Left renal cortex interstitium (tissue), 4 donors: ENCODE measurements at places on chromosomes 5 and 9.

DNA sequence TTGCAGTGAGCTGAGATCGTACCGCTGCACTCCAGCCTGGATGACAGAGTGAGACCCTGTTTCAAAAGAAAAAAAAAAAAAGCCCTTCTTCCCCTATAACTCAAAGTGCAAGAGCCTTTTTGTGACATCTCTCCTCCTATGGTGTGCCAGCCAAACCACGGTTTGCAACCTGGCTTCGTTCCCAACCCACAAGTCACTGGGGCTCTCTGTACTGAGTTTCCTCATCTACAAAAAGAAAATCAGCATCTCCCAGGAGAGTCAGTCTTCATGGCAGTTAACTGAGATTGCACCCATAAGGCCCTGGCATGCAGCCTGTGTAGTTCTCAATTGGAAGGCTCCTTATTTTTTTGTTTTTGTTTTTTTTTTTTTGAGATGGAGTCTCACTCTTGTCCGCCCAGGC, 14.8 kb downstream of the ODF2 start:
- DNase-seq, result no peak

DNA sequence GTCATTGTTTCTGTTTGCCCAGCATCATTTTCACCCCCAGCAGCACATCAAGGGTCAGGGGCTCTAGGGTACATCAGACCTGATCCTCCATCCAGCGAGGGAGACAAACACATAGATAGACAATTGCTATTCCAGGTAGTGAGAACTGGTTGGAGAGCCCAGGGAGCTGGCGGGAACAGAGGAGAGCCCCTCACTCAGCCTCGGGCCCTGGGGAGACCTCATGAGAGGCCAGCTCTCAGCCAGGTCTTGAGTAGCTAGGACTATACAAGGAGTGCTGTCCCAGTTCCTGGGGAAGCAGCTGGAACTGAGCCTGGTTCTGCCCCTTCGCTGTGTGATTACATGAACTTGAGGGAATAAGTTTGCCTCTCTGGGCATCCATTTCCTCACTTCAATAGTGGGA, 80.3 kb downstream of the HRH2 start:
- no peak for DNase-seq

GRCh38 chr9:128928624-128929023, 7.8 kb downstream of the PHYHD1 start:
- DNase-seq, result no peak

GRCh38 chr5:5155617-5156016, 15.5 kb downstream of the ADAMTS16 start:
- no peak for DNase-seq

GRCh38 chr9:69121155-69122081, 52.7 kb upstream of the TJP2 start:
- DNase-seq, result no peak

DNA sequence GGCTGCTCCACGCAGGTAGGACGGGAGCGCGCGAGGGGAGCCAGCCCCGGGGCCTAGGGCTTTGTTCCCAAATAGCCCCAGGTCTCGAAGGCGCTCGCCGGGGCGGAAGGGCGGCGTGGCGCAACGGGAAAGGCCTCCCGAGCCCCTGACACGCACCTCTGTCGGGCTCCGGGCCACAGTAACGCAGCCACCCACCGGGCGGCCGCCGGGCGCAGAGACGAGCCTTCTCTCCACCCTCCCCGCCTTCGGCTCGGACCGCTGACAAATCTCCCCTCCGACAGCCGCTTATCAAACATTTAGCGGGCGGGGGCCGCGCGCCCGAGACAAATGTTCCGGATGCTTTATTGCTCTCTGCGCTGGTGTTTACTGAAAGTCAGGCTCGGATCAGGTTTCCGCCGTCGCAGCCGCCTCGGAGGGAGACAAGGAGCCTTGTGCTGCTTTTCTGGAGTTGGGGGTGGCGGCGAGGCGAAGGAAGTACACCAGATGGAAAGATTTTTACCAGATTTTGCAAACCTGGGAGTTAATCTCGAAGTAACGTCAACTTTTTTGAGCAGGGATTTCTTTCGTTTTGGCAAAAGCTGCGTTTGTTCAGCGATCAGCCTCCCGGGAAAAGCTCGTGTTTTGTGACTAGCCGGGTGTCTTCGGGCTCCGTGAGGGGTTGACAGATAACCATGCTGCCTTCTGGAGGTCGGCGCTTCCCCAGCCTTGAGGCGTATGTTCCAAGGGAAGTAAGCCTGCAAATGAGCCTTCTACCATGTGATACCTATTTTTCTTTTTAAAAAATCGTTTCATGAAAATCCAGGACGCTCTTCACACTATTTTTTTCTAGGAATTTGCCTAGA, 950 bp downstream of the RGMB start:
- DNase-seq, result no peak
